Astrocyte of the spinal cord (primary cell): ENCODE measurements at places on chromosomes 5 and 9.

DNA sequence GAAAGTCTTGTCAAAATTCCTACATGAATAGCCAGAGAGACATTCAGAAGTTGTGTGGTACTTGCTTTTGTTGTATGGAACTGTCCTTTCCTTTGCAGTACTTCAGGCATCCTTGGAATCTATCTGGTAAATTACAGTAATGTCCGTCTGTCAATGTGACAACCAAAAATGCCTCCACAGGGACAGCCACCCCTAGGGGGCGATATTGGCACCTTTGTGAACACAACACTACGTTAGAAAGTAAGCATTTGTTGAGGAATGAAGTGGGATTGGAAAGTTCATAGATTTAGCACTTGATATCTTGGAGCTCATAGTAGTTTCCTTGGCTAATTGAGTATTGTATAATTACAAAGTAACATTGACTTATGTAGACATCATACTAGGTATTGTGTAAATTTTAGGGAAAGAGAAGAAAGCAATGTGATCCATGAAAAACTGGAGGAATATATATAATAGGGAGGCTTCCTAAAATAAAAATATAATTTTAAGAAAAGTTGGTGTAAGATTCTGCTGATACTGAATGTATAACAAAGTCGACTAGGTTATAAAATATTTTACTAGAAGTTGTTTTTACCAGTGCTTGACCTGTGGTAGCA lies 32.7 kb downstream of the TMEFF1 start:
- peak; percentile 33 for DNase-seq

DNA sequence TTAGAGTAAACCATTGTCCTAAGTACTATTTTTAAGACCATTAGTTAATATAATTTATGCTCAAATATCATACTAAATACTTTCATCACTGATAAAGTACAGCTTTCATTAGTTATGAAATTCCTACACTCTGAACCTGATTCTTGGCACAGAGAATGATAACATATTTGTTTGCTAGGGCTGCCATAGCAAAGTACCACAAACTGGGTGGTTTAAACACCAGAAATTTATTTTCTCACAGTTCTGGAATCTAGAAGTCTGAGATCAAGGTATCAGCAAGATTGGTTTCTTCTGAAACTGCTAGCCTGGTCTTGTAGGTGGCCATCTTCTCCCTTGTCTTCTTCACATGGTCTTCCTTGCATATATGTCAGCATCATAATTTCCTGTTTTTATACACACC lies 608.4 kb downstream of the TLE1 start:
- DNase-seq, result no peak

DNA sequence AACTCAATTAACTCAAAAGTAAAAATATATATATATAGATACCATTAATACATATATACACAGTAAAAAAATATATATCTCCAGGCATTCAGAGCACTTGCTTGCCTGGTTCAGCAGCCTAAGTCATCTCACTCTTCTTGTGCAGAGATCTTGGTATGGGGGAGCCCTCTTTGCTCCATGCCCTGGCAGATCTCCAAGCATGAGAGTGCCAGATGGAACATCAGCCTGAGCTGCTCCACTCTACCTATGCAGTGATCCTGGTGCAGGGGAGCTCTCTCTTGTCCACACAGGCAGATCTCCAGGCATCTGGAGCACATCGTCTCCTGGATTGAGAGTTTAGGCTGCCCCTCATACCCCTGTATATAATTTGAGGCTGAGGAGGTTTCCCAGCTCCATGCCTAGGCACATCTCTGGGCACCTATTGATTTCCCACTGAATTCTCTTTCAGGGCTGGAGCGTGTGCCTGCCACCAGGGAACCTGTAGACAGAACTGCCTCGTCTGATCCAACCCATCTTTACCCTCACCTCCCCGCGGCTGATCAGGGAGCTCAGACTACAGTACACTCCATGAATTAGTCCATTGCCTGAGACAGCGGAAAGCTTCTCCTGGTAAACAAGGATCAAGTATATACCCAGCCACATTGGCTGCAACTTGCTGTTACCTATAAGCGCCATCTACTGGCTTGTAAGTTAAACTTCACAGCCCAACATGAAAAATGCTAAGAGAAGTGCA lies 342.4 kb upstream of the GRIA1 start:
- peak; percentile 66 for DNase-seq

GRCh38 chr5:95759005-95759404 lies 27.9 kb downstream of the RHOBTB3 start:
- DNase-seq, result no peak

DNA sequence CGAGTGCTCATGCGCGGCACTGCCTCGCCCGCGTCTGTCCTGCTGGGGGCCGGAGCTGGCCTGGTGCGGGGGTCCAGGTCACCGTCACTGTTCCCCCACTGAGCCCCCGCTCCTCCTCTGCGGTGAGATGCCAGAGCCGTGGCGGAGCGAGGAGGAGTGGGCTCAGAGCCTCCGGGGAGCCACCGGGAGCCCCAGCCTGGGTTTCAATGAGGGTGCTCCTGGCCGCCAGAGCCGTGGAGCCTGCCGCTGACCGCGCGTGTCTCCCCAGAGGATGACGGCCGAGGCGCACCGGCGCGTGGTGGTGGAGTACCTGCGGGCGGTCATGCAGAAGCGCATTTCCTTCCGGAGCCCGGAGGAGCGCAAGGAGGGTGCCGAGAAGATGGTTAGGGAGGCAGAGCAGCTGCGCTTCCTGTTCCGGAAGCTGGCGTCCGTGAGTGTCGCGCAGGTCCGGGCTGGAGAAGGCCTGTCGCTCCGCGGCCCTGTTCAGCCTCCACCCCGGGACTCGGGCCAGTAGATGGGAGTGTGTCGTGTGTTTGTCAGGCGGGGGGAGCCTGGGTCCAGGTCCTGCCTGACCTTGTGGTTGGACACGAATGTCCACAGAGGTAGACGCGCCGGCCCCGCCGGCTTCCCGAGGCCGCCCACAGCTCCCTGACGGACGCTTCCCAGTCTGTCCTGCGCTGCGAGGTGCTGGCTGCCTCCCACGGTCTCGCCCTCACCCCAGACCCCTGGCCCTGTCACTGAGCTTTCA lies 22.0 kb downstream of the EXOC3 start:
- DNase-seq, result no peak
